Stimulated activated CD8-positive, alpha-beta memory T cell treated with anti-CD3 and anti-CD28 coated beads, Interleukin-7, amount 100 ng/mL, for 24 hours (primary cell): ENCODE measurements at places on chromosomes 1 and 21.

DNA sequence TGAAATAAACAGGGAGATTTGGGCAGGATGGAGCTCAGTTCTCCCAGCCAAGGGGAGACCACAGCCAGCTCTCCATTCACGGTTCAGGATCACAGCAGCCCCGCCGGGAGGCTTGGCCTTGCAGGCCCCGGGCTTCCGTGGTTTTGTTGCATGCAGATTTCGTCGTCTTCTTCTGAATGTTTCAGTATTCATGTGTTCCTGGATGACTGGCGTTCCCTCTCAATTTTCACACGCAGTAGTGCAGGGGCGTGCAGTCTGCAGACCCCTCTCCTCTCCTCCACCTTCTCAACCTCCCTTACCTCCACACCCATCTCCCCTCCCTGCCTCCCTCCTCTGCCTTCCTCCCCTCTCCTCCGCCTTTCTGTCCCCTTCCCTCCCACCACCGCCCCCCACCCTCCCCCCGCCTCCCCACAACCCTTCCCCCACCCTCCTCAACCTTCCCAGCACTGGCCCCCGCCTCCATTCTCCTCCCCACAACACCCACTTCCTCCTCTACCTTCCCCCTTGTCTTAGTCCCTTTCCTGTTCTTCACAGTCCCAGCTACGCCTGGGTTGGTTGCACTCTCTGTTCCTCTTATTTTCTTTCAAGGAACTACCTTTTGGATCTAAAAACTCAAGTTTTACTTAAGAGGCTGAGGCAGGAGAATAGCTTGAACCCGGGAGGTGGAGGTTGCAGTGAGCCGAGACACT is 8.4 kb upstream of the SLC19A1 start:
- no peak for DNase-seq

DNA sequence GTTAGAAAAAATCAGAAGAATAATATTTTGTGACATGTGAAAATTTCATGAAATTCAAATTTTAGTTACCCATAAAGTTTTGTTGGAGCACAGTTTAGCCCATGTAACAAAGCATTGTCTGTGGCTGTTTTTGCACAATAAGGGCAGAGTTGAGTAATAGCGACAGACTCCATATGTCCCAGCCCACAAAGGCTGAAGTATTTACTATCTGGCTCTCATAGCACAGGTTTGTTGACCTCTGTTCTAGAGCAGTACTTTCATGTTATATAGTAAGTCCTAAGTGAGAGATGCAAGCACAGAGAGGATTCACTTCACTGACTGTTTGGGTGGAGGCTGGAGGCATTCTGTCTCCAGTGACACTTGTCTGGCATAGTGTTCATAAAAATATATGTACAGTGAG is 6.8 kb downstream of the LAMC1 start:
- no peak for DNase-seq

DNA sequence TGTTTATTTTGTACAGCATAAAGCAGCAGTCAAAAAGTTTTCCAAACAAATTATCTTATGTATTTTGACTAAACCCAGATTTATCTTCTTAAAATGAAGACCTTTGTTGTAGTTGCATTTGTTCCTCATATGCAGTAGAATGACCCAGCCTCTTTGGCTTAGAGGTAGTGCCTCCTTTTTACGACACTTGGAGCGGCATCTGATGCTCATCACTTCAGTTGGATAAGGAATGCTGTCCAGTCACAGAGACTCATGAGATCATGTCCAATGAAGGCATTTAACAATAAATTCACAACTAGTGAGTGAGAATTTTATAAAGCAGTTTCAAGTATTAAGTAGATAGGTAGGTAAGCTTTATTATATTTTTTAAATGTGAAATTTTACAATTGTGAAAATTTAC is 35.2 kb downstream of the PTPRC start:
- DNase-seq = no peak

GRCh38 chr1:56297208-56297607 is 282.2 kb downstream of the PLPP3 start:
- no peak for DNase-seq

- DNase-seq = no peak
Measured at GRCh38 chr1:27889506-27889905, 17.2 kb downstream of the THEMIS2 start.

DNA sequence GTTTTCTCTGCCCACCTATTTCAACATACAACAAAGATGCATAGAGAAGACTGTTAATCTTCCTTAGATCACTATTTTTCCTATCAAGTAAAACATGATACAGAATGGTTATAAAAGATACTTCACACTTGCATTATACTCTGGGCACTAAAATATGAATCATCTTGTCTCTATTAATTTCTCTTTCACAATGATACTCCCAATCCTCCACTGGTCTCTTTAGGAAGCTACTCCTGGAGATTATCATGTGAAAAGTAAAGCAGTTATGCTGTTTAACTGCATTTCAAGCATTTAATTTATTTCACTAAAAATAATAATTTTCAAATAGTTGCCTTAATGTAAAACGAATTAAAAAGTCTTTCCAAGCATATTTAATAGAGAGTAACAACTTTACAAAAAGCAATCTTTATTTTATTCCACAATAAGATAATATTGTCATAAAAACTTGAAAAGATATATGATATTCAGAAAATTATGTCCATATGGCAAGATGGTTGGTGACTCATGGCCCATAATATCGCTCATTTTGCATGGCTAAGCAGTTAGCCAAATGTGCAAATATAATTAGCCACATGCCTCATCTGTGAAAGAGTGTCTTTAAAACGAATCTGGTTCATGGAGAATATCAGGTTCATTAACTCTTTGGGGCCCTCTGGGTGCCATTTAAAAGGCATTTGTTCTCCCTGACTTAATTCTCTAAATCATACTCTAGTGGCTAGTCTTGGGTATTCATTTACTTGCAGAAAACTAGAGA is 1569.0 kb upstream of the B3GALT2 start:
- DNase-seq = no peak
